CD4-positive, alpha-beta T cell treated with Interleukin-21 for 1 hour (primary cell): ENCODE measurements at places on chromosomes 1 and 21.
A peak's percentile ranks its signal among the peaks of the same experiment; 100 is the strongest.

GRCh38 chr1:35058988-35059387 is 20.2 kb upstream of the ZMYM1 start:
- DNase-seq = no peak

DNA sequence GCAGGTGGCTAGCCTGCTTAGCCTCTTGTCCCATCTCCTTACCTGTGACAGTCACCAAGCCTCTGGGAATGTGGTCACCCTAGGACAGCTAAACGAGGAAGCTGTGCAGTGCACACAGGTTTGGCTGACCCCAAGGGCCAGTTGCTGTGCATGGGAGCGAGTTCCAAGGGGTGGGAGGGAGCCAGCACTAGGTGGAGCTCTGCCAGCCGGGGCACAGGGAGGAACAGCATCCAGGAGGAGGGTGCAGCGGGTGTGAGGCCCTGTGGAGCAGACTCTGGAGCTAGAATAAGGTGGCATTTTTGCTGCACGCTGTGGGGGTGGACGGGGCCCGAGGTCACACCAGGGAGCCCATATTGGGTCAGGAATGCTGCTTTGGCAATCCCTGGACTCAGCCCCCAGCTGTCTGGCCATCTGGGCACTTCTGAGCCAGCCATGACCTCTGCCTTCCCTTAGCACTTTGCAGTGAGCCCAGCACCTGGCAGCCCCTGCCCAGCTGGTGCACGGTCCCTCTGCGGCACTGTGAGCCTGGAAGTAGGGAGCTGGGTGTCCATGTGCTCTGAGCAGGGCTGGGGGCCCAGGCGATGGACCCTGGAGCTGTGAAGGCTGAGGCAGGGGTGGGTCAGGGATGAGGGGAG is 8.7 kb downstream of the PDXK start:
- no peak for DNase-seq

- no peak for DNase-seq
Measured at GRCh38 chr1:226454349-226454748, 46.5 kb upstream of the PARP1 start.

DNA sequence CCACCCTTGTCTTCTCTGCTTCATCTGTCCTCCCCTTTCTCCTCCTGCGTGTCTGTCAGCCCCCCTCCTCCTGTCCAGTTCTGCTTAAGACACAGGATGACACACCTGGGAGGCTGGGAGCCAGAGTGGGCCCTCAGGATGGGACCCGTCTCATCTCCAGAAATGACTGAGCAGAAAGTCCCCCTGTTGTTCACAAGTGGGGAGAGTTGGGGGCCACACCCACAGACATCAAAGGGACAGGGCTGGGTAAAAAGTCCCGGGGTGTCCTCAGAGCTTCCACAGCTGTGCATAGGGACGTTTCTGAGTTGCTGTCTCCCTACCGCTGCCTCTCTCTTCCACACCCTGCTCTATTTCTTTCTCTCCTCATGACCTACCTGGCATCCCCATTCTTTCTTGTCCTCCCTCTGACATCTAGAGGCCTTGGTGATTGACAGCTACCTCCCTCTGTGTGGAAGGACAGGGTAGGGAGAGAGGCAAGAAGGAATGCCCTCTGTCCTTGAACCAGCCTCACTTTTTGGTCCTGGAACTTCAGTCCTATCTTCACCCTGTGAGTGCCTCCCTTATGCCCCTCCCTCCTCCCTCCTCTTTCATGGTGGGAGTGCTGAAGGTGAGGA is 19.5 kb upstream of the SH2D2A start:
- peak; percentile 52 for DNase-seq

DNA sequence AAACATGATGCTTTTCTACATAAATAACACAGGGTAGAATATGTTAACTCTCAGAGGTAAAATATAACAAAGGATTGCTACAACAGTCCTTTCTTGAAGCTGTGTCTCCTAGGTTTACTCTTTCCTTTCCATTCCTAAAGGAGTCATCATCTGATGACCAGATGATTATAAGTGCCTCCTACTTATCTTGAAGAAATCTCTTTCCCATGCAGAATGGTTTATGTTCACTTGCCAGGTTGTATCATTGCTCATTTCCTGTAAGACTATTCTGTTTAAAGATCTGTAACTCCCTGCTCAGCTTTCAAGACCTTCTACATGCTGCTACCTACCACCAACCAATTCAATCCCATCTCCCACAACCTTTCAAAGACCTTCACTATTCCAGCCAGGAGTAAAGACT is 51.5 kb upstream of the PTCH2 start:
- DNase-seq = no peak

DNA sequence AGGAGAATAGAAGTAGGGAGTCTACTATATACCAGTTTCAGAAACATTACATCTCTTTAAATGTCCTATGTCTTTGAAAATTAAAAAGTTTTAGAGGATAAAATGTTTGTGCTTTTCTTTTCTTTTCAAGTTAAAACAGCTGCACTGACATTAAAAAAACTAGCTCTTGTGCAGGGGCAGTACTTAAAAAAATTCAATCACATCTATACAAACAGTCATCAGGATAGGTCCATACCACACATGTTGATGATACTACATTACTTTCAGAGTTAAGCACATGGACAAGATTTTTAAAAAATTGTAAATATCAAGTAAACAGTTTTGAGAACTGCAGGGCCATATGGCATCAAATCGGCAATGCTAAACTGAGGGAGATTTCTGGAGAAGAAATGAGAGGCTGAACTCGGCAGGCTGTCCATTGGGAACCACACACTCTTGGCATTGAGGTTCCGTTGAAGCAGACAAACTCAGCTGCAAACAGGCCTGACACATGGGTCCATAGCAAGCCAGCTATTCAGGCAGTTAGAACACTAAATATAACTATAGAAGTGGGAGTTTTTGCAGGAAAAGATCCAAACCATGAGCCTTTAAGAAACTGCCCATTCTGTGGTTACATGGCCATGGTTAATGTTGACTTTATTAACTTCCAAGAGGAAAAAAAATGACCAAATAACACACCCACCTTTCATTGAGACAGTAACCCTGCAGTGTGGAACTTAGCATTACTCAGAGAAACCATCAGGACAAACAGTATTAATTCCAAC is 84.5 kb upstream of the BCL10 start:
- DNase-seq = no peak

GRCh38 chr1:117754061-117754969 is 148.5 kb downstream of the TENT5C start:
- DNase-seq = peak; percentile 59

- DNase-seq = no peak
Measured at GRCh38 chr21:45139473-45139872, 65.1 kb downstream of the ADARB1 start.

GRCh38 chr1:117473063-117473462 is 105.8 kb downstream of the MAN1A2 start:
- DNase-seq = no peak

DNA sequence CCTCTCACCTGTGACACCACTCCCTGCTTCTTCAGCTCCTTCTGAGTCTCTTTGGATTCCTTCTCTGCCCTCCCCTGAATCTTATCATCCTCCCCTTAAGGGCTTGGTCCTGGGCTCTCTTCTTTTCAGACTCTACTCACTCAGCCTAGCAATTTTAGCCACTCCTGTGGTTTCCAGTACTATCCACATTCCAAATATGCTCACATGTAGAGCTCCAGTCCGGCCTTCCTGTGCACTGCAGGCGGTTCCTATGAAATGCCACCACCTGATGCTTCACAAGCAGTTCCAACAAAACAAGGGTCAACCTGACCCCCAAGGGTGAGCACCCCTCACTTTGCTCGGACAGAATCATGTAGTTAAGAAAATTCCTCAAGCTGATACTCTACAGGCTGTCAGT is 35.9 kb downstream of the MAB21L3 start:
- DNase-seq = no peak

DNA sequence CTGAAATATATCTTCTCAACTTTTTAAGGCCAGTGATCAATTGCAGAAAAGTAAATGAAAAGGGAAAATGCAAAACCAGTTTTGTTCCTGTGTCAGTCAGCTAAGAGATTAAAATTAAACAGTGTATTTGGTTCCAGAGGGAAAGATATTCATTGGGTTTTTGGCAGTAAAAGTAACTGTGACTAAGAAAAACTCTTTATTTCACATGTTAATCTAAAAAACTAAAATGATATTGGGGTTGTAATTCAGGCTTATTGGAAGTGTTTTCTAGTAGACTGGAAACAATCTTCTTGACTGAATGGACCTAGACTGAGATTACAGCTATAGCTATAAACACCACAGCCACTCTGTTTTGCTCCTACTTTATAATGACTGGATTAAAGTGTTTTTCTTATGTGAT is 413.9 kb downstream of the ADGRL2 start:
- no peak for DNase-seq

DNA sequence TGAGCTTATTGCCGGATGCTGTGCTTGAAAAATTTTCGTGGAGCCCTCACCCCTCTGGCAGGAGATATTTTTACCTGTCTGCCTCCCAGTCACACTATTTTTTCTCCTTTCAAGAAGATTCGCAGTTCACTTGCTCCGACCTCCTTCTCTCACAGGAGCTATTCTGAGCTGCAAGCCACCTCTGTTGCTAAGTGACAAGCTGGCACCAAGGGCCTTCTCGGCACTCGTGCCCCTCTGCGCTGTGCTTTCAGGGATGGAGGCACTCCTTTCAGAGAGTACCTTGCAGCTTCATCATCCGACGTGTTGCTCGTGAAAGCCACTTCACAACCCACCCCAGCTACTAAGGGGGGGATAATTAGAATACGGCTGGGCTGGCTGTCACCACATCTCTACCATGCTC is 11.6 kb downstream of the SLC6A17 start:
- DNase-seq = no peak

GRCh38 chr1:152577168-152577567 is 3.1 kb downstream of the LCE3D start:
- no peak for DNase-seq

DNA sequence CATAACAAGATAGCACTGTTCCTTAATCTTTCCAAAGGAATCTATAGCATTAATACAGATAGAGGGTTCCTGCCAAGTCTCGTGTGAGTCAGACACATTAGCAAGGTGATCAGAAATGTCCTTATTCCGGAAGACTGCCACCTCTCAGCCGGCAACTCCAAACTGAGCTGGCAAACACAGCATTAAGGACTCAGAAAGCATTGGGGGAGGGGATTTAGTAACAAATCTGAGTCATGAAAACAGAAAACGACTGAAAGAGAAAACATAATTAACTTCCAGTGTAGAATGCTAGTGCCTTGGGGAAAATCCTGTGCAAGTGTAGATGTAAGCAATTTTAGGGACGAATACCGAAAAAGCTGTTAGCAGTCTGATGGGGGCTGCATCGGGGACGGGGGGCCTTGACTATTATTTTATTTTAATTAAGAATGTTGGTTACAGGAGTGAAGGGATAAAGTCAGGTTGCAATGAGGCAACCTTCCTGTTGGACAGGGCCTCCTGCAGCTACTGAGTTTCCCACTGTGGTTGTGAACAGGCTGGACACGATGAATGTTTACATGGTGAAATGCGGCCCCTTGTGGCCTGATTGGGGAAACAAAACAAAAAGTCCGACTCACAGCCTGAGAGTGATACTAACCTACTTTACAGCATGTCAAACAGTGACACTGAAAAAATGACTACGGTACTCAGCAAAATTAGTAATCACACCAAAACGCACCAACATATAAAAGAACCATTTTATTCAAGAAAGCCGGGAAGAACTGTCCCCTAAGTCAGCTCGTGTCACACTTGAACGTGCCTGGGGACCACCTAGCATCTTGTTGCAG is 20.7 kb downstream of the MIS18A start:
- DNase-seq = peak; percentile 34

GRCh38 chr21:33185852-33186251 is 43.9 kb upstream of the IFNAR2 start:
- DNase-seq = peak; percentile 68

DNA sequence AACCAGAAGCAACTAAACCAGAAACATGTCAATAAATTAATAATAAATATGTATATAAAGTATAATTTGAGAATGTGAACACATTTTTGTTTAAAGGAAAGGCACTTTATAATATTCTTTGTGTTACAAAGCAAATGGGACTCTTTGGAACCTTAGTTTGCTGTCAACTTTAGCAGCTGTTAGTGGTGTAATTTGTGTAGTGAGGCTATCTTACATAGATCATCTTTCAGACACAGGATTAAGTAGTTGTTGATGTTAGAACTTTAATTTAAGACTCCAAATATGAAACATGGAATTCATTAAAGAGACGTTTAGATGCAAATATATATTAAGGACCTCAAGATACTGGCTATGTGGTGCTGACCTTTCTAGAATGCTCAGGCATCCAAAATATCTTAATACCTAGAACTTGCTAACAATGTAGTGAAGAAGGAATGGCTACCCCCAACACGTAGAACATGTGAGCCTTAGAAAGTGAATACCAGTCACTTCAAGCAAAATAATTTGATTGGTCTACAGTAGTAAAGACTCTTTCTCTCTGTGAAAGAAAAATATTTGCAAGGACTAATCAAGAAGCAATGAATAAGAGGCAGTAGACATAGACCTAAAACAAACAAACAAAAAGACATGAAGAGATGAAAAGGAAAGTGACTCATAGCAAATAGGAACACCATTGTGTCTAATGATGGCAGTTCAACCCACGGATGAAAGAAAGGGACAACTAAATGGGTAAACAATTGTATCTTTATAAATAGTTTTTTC is 811.4 kb downstream of the USP25 start:
- no peak for DNase-seq

DNA sequence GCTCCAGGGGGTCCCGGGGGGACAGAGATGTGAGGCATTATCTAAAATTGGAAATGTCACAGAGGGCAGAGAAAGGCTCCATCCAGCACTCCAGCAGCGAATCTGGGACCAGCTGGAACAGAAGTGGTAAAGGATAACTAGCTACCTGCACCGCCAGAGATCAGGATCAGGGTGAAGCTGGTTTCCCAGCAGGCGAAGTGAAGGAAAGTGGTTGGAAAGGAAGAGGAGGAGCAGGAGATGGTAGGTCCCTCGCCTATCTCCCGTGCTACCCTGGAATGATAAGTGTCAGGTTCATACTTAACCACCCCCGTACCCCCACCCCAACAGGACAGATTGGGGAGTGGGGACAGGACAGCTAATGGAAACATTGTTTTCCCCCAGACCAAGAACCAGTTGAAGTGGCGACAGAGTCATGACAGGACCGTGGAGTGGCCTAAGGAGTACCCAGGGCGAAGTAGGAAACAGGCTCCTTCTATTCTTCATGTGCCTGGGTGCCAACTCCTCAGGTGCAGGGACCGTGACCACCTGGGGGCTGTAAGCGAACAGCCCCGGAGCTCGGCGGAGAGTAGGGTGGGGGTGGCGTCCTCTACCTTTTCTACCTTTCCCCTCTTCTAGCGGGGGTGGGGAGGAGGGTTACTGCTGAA is 717 bp downstream of the B4GALT3 start:
- DNase-seq = no peak

DNA sequence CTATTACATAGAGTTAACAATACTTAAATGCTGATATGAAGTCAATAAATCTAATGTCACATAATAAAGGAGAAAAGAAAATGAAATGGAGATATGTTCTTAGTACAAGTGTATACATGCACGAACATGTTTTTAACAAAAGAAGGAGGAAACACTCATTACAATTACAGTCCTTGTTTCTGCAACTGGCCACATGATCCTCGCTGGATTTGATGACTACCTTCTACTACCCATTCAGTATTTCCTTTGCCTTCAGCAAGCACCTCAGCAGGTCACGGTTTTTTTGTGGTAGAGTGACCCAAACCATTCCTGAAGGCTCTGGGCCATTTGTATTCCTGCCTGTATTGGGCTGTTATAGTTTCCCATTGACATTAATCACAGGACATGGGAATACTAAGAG is 172.8 kb upstream of the CXADR start:
- no peak for DNase-seq
